Forelimb muscle (tissue), 1 donor: ENCODE measurements at places on chromosomes 2 and 18.

GRCh38 chr18:33578518-33579348 is 714 bp downstream of the ASXL3 start:
- no peak for DNase-seq

- DNase-seq, result no peak
Observed at GRCh38 chr2:141652308-141652707, 478.5 kb downstream of the LRP1B start.

GRCh38 chr2:219332542-219332941 is at the start of gene RESP18:
Gene RESP18, minus strand, starts transcription at chr2:219332744.
- no peak for DNase-seq

- DNase-seq, result no peak
Observed at GRCh38 chr18:73756256-73757091, 391.2 kb downstream of the FBXO15 start.
